ENCODE measurements at places on chromosomes 3 and 15.

- DNase-seq, result no peak
Observed at GRCh38 chr3:51691021-51691420, 15.8 kb upstream of the GRM2 start.

DNA sequence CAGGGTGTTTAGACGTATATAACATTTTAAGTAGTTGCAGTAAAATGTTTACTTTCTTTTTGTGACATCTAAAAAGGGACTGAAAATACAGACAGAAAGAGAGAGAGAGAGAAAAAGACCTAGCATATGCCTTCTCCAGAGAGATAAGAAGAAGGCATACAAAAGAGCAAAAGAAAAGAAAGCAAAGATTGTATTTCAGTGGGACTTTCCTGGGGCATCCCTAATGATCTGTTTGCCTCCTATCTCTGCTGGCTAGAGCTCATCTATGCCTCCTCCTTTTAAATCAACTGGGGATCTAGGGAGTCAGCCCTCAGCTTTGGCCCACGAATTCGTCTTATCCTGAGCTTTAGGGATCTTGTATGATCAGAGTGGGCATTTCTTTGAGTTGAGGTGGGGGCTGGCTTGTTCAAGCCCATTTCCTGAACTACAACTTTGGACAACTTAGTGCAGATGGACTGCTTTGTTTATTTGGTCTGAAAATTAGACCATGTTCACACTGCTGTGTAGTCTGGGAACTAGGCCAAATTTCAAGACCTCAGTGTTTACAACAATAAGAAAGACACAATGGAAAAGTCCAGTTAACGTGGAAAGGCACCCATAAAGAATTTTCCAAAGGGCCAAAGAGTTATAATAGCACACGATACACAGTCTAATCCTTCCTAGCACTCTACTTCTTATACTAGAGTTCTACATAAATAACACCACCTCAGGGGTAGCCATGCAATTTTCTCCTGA lies 61.0 kb downstream of the ATP8B4 start:
- no peak for DNase-seq

- no peak for DNase-seq
Observed at GRCh38 chr3:30610702-30611368, 4.4 kb downstream of the TGFBR2 start.

DNA sequence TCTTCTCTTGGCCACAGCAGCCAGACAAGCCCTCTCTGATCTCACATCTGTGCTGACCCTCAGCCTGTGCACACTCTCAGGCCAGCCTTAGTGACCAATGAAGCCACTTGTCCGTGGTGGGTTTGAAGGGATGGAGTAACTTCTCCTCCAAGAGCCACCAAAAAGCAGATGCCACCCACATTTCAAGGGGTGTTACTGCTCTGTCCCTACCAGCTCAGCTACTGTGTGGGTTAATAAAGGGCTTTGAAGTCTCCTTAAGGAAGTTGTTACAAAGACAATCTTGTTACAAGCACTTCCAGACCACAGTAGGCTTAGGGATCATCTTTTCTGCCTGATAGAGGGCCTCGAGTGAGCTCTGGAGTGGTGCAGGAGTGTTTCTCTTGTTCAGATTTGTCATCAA lies 3.3 kb upstream of the CA12 start:
- DNase-seq, result no peak

DNA sequence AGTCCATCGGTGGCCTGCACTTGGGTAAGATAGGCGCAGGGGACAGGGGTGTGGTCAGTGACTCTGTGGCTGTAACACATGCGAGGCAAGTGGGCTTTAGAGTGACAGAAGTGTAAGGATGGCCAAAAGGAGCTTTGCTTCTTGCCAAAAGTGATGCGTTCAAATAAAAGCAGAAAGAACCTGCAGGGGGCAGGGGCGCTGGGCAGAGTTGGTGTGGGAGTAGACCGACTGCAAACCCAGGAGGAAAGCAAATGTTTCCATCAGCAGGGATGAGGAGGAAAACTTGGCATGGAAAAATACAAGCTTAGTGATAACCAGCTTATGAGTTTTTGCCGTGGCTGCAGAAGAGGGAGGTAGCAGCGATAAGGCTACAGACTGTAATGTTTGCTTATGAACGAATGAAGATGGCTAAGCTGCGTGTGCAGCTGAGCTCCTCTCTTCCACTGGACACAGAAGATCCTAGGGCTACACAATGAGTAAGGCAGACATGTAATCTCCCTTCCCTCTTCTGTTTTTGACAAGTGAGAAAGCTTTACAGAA lies 149.4 kb downstream of the WNT5A start:
- DNase-seq, result no peak

DNA sequence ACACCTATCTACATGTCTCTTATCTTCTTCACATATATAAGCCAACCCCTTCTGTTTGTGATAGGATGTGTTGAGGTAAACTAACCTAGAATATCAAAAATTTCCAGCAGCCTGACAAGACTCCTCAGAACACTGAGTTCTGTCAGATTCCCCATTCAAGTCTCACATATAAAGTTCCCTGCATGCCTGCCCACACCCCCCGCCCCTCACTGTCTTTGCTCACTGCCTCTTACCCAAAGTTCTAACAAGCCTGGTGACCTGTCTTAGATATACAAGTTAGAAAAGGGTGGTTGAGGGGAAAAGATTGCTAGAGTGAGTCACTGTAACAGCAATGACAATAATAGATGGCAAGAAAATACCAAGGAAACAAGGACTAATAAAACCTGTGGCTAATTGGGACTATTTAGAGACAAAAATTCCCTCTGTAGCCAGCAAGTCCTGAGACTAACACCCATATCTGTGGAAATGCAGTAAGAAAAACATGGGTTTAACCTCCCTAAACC lies 40.1 kb downstream of the FBXO22 start:
- no peak for DNase-seq
